ENCODE measurements at places on chromosomes 7 and 10. TPM values are rescaled to one million over a fixed set of nuclear protein-coding genes. Genes with fewer than 3 reads are reported as not detected.

Gene TET1
- 6.9 TPM for total RNA-seq

Gene TAC1
- 0.32 TPM for total RNA-seq

Gene TDRD1
- total RNA-seq, result 0.73 TPM

Gene MACC1
- total RNA-seq, result 39.4 TPM

Gene IDI2
- not detected for total RNA-seq

Gene TRDMT1
- total RNA-seq, result 5.8 TPM

Gene ARMC3
- total RNA-seq, result not detected

Gene SHH
- not detected for total RNA-seq

Data from breast epithelium (tissue), 4 donors.